ENCODE measurements at places on chromosomes 1 and 21.

DNA sequence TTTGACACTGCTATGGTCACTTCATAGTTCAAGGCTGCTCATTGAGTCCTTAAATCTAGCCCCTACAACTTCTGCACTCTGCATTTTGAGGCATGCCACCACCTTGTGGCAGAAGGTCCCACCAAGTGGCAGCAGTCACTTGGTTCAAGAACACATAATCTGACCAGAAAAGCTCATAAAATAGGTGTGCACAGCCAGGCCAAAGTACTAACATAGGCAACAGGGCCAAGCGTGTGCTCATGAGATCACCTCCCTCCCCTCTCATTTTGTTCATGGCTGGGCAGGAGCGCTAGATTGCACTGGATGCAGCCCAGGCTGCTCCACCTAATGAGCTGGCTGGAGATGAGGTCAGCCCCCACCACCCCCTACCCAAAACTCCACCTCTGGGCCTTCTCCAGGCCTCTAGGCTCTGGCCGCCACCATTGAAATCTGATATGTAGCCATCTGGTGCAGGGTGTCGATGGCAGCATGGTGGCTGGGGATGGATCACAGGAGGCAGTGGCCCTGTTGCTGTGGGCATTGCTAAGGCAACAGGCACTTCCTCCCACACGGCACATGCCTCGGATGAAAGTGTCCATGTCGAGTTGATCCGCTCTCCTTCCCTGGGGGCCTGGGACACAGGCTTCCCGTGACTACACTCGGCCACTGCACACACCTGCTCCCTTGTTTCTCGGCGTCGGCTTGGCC is 193.2 kb downstream of the TRABD2B start:
- no peak for DNase-seq
- H3K36me3 ChIP-seq = no peaks in the 10 kb centered on the region
- H3K27me3 ChIP-seq = no peaks in the 10 kb centered on the region

- H3K27me3 ChIP-seq = no peaks in the 10 kb centered on the region
- DNase-seq = no peak
- H3K27ac ChIP-seq = no peak overlapping the region
- H3K4me1 ChIP-seq = no peaks in the 10 kb centered on the region
- H3K36me3 ChIP-seq = no peaks in the 10 kb centered on the region
These were observed 401.8 kb downstream of the CAMTA1 start for GRCh38 chr1:7187112-7187493.

GRCh38 chr1:41980827-41981653 is 62.3 kb upstream of the HIVEP3 start:
- H3K4me1 ChIP-seq = no peaks in the 10 kb centered on the region
- no peaks in the 10 kb centered on the region for H3K27me3 ChIP-seq
- H3K4me3 ChIP-seq = no peak overlapping the region
- no peak overlapping the region for H3K27ac ChIP-seq
- DNase-seq = no peak

DNA sequence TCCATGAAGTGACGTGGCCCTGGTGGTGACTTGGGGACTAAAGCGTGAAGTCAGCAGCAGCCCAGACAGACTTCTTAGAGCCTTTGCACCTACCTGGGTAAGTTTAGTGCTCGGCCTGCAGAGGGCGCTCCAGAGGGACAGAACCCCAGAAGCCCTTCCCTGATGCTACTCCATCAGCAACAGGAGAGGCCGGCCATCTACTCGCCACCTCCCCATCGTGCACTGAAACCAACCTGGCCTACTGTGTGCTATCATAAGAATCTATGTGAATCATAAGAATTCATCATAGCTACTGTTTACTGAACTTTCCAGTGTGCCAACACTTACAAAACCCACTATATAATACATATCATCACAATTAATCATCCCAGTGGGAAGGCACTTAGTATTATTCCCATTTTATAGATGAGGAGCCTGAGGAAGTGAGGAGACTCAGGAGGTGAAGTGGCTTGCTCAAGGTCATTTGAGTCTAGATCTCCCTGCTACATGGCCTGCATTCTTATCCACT is 7.9 kb upstream of the EDN2 start:
- no peaks in the 10 kb centered on the region for H3K36me3 ChIP-seq
- no peak overlapping the region for H3K27ac ChIP-seq
- peaks cover 25% of the 10 kb centered on the region for H3K4me1 ChIP-seq
- no peak for DNase-seq
- H3K4me3 ChIP-seq = no peak overlapping the region

Measured in esophagus squamous epithelium (tissue), 5 donors.